Stimulated activated CD4-positive, alpha-beta T cell treated with anti-CD3 and anti-CD28 coated beads, Interleukin-2, amount 100 ng/mL, for 4 hours (primary cell): ENCODE measurements at places on chromosomes 3 and 15.

- no peak for DNase-seq
Measured at GRCh38 chr3:125431391-125431790, 56.3 kb upstream of the ZNF148 start.

- no peak for DNase-seq
Measured at GRCh38 chr3:183208260-183208659, 44.8 kb upstream of the B3GNT5 start.

- DNase-seq, result no peak
Measured at GRCh38 chr3:8658306-8659212, 14.0 kb upstream of the SSUH2 start.

GRCh38 chr3:11553436-11554235 is 90.1 kb downstream of the VGLL4 start:
- no peak for DNase-seq

- no peak for DNase-seq
Measured at GRCh38 chr15:95503640-95504225, 826.8 kb upstream of the NR2F2 start.

DNA sequence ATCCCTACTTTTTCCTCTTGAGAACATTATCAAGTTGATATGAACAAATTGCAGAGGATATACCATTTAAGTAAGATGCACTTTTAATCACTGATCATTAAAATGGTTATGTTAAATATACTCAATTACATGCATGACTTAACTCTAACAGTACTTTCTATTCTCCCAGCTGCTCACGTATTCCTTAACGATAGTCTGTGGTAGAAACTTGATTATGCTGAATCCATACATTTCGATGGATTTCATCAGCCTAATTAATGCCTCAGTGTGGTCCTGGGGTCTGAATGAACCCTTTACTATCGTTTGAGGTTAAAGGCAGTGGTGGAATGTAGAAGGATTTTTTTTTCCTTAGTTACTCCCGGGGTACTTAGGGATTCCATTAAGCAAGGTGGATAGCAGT is 18.6 kb downstream of the SOX2 start:
- DNase-seq, result no peak
